Esophagus squamous epithelium (tissue), 5 donors: ENCODE measurements at places on chromosomes 1 and 21.

DNA sequence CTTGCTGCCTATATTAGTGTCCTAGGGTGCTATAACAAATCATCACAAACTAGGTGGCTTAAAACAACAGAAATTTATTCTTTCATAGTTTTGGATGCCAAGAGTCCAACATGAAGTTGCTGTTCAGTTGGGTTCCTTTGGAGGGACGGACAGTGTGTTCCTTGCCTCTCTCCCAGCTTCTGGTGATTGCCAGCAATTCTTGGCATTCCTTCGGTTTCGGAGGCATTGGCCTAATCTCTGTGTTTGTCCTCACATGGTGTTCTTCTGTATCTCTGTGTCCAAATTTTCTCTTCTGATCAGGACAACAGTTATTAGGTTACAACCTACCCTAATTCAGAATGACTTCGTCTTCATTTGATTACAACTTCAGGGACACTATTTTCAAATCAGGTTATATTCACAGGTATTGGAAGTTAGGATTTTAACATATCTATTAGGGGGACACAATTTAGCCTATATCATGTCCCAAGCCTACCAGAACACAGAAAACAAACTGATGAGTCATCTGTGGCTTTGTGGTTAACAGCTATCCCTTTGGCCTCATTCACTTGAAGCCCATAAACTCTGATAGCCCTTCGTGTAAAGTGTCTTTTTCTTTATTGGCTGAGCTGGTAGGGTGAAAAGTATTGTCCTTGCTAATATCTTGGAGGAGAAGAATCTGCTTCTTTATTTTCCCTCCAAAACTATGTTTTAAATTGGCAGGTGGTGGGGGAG is 83.2 kb upstream of the PAPPA2 start:
- no peak for DNase-seq

DNA sequence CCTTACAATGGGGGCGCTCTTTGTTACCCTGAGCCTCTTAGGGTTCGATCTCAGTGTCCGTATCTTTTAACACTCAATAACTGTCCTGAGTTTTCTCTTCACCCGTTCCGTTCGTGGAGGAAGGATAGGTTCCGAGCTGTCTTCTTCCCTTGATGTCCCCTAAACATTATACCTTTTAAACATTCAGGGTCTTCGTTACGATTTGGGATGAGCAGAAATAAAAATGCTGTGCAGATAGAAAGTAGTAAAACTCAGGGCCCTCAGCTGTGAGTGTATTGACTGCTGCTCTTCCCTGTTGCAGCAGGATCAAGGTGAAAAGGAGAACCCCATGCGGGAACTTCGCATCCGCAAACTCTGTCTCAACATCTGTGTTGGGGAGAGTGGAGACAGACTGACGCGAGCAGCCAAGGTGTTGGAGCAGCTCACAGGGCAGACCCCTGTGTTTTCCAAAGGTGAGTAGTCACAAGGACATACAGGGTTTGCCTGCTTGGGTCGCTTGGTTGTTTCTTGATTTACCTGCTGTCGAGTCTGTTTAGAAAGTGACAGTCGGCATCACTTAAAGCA is 784 bp downstream of the RPL11 start:
- DNase-seq = no peak

DNA sequence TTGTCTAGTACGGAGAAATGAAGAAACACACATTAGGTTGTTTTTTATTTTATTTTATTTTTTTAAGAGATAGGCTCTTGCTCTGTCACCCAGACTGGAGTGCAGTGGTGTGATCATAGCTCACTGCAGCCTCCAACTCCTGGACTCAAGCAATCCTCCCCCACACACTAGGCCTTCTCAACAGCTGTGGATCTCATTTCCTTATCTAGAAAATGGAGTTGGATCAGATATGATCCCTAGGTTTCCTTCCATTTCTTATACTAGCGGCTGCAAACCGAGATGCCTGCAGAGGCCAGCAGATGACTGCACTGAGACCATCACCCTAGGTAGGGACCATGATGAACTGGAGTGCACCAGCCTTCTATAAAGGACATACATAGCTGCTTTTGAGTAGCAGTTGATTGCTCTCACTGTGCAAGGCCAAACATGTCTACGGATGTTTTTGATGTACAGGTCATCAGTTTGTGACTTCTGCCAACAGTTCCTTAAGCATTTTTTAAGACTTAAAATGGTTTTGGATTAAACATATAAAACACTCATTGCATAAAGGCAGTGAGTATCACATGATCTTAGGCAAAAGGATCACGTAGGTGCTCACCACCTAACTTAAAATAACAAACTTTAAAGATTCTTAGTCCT is 11.4 kb upstream of the KLHL12 start:
- no peak for DNase-seq

GRCh38 chr1:89810302-89810701 is 10.5 kb upstream of the LRRC8D start:
- no peak for DNase-seq

GRCh38 chr1:108845991-108846390 is 10.9 kb downstream of the AKNAD1 start:
- DNase-seq = no peak

GRCh38 chr1:186865253-186865652 is 36.5 kb downstream of the PLA2G4A start:
- no peak for DNase-seq
